ENCODE measurements at places on chromosomes 12 and 14.

DNA sequence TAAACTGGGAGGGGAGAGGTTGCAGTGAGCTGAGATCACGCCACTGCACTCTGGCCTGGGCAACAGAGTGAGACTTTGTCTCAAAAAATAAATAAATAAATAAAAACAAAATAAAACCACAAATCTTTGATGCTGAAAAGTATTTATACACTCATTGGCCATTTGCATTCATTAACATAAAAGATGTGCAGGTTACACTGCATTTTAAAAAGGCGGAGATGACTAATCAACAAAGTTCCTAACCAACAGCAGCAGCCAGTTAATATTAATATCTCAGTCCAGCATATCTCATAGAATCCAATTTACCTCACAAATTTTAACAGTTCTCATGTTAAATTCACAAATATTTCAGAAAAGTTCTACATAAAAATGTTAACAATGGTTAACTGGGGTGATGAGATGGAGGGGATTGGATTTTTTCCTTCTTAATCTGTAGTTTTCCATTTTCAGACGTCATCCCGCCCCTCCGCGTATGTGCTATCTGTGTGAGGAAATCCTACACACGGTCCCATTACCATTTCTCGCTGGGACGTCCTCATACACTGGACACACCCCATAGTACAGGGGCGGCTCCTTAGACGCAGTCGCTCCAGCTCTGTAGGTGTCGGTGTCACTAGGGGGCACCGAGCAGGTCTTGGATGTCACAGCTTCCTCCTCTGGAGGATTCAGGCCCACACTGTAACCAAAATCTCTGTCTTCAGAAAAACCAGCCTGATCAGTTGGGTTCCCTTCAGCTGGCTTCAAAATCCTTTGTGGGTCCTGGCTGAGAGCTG, 7.3 kb downstream of the ANKLE2 start:
- no peak for DNase-seq

DNA sequence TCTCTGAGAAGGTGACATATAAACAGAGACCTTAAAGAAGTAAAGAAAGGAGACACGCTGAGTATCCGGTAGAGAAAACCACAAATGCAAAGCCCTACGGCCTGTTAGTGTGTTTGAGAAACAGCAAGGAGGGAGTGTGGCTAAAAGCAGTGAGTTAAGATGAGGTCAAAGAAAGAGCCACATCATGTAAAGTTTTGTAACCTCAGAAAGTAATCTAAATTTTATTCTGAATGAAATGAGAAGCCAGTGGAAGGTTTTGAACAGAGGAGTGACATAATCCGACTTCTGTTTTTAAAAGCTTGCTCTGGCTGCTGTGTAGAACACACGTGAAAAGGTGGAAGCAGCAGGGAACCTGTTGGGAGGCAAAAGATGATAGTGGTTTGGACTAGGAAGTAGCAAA, 32.6 kb downstream of the PPP2R5E start:
- no peak for DNase-seq

DNA sequence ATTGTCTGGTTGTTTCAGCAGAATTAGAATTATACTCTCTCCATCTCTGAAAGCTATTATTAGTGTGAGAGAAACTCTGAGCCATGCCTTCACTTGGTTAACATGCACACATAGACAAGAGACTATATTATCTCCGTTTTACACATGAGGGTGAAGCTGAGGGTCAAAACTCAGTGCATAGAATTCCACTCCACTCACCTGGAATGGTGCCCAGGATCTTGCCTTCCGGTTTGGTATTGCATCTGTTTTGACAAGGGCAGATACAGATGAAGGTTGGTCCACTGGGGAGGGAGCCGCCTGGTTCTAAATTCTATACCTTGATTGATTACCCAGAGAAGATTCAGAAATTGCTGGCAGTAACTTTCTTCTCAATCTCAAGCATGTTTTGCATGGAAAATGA, 149.5 kb upstream of the PELI2 start:
- no peak for DNase-seq

GRCh38 chr14:89531661-89532335, 114.8 kb upstream of the FOXN3 start:
- no peak for DNase-seq

DNA sequence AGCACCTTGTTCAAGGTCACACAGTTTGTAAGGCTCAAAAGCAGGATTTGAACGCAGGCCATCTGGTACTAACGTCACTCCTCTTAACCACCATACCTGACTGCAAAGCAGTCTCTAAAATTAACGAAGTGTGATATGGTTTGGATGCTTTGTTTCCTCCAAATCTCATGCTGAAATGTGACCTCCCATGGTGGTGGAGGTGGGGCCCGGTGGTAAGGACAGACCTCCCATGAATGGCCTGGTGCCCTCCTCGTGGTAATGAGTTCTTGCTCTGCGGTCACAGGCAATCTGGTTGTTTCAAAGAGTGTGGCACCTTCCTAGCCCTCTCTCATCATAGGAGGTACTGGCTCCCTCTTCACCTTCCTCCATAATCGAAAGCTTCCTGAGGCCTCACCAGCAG, 102.2 kb upstream of the BCL2L14 start:
- no peak for DNase-seq

DNA sequence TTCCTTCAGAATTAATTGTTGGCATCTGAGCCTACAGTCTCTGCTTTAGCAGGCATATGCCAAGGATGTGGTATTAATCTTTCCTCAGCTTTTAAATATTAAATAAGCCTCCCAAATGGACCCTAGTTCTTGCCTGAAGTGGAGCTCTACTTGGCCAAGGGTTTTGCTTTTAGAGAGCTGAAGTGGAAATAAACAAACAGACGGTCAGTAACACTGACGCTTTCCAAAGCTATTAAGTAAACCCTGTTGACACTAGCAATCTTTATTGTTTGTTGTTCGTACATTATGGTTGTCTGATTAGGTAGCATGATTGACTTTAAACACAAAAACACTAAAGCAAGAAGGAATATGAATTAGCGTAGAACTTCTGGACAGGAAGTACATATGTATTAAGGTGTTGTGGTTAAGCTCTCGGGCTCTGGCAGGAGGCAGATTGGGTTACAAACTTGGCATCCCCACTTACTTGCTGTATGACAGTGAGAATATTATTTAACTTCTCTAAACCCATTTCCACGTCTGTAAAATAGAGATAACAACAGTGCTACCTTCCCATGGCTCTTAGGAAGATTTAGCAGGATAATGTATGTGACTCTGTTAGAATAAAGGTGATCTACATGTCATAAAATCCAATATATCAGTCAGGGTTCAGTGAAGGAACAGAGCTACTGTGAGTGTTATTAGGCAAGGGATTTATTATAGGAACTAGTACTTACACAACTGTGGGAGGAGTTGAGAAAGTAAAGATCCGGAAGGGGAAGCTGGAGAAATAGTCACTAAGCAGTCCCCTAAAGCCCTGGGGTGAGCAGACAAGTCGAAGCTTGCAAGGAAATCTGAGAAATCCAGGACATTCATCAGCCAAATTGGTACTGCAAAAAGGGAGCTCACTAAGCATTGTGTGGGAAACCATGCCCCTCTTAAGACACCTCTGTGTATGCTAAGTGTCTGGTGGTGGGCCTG, 92.2 kb upstream of the ATF7IP start:
- no peak for DNase-seq

GRCh38 chr12:39788239-39788638, 168.6 kb upstream of the ABCD2 start:
- no peak for DNase-seq

GRCh38 chr14:59028476-59029202, 159.8 kb upstream of the DAAM1 start:
- no peak for DNase-seq

DNA sequence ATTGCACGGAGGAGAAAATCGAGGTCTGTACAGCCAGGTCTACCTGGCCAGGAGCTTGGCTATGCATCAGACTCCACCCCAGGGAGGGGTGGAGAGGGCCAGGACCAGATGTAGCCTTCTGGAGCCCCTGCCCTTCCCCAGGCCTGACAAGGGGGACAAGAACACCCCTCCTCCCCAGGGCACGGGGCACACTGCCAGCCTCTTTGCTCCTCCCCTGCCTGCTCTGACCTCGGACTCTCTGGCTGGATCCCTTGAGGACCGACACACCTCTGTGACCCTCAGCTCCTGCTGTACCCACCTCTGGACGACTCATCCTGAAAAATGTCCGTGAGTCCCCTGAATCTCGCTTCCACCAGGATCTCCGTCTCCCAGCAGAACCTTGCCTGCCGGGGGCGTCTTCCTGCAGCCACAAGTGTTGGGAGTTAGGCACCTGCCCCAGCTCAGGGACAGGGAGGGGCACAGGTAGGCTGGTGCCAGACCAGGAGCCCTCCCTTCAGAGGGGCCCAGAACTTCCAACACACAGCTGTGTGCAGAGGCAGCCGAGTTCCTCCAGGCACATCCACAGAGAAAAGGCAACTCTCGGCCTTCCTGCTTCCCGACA, 21.8 kb downstream of the AHNAK2 start:
- DNase-seq = no peak

GRCh38 chr14:104788161-104788818, 7.3 kb downstream of the AKT1 start:
- DNase-seq = no peak

DNA sequence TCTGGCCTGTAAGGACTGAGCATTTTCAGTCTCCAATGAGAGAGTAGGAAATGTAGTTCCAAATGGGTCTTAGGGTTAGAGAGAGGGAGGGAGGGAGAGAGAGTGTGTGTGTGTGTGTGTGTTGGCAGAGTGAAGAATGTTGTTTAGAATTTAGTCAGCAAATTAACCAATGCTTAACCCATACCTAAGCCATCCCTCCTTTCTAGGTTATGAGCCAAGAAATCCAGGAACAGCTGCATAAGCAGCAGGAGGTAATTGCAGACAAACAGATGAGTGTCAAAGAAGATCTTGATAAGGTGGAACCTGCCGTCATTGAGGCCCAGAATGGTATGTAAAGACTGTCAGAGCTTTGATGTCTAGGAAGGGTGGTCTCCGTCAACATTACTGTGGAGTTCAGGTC, 56.9 kb downstream of the HSP90AA1 start:
- no peak for DNase-seq

DNA sequence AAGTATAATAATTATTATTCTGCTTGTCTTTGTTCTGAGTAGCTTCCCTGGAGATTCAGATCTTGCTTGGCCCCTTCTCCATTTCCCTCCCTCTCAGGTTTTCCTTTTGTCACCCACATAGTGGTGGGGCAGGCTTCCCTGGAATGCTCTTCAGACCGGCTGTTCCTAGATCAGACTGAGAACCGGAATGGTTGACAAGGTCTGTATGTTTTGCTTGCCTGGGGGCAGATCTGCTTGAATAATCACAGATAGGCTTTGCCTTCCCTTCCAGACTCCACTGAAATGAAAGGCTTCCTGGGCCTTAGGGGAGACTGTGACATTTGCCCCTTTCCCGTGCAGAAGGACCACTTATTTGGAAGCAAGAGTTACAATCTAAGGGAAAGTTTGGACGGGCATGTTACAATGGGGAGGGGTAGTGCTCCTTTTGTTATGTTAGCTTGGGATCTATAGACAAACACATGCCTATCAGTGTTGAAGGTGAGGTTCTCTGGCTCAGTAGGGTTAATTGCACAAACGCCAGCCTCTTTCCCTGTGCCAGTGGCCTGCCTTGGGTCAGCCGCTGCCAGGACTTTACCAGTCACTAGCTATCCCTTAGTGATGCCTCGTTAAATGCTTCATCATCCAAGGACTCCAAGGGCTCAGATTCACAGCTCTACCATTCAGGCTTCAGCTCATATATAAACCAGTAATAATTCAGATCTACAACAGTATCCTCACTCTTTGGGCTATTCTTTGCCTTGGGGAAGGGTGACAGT, 178.6 kb downstream of the SNAPC1 start:
- no peak for DNase-seq

DNA sequence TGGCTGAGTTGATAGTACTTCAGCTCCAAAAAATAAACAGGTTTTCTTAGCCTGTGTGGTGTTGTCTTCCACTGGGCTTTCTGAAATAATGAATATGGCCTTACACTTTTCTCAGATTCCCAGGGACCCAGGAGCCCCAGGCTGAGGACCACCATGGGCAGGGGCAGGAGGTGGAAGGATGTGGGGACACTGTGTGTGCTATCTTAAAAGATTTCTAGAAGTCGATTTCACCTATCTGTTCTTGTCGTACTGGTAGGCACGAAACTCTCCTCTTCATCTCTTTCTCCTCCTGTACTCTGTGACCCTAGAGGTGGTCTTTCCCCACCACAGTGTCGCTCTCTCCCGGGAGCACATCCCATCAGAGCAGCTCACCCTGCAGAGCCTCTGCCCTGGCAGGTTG, 107.7 kb upstream of the FKBP4 start:
- no peak for DNase-seq

DNA sequence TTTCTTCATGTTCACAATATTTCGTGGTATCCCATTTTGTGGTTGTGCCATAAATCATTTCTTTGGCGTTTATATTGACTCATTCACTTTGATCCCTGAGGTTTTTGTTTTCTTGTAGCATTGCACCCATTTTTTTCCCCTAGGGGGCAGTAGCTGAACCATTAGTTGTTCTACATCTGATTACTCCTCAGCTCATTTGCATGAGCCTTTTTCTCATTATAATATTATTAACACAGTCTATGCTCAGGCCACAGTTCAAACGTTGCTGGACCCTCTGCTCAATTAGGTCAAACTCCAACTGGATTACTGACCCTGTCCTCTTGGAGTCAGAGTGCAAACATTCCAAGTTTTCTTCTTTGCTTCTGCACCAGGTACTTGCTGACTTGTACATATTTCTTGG, 475.4 kb upstream of the SEL1L start:
- no peak for DNase-seq

DNA sequence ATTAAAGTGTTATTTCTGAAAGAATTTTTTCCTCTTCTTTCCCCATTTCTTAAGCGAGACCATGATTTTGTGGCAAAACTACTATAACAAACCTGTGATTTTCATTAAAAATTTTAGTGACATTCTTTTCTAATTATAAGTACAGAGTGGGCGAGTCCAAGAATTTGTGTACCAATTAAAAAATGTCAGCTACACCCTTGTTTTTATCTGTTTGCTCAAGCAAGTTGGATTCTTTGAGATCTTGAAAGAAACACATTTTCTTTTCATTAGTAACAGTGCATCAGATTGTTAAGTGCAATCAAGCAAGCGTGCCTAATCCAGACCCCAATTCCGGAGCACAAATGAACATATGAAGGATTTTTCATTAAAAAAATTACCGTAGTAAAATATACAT, 338.8 kb upstream of the DDHD1 start:
- DNase-seq = no peak

- DNase-seq = no peak
Observed at GRCh38 chr14:89740241-89740640, 214.3 kb downstream of the EFCAB11 start.

- DNase-seq = no peak
Observed at GRCh38 chr12:124410354-124411175, 115.7 kb downstream of the RFLNA start.

DNA sequence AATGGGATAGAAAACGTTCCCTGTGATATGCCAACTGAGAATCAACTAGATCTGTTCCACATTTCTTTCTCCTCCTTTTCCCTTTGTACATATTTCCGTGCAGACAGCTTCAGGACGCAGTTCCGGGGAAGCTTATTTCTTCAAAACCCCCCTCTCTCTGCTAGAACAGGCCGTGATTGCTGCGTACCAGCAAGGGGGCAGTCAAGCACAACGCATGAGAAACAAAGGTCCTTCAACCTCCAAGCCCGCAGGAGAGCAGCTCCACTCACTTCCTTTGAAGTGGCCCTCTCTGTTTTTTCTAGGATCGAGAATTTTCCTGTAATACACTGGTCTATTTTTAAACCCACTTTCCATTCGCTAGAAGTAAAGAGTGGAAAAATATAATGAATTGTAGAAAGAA, 80.8 kb downstream of the ZNF664 start:
- no peak for DNase-seq

Data from chondrocyte (in vitro differentiated cells).